T-helper 17 cell (primary cell): ENCODE measurements at places on chromosomes 7 and 10.

DNA sequence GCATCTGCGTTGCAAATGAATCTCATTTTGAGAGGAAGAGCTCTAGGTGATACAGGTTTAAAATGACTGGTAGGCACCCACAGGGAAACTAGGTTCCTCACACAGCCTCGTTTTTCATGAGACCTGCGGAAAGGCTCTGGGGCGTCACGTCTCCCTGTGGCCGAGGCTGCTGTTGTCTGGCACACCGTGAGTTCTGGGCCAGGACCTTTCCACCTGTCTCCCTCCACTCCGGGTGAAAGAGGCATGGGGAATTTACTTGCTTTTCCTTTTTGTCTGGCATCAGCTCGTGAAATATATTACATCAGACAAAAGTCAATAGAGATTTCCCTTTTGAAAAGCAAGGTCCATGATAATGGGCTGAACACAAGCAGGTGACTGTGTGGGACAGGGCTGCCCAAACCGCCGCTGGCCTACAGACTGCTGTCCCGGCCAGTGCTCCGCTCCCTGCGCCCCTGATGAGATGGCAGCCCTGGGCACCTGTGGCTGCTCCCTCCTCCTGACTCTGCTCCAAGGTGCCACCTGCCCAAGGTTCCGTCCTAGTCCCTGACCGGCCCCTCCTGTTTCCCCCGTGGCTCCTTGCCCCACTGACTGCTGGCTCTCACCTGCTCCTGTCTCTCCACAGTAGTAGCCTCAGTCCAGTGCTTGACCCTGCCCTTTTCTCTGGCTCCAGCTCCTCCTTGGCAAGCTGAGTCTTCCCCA lies 109.6 kb downstream of the NKX6-2 start:
- DNase-seq = no peak

GRCh38 chr10:132687181-132687892 lies 98.6 kb downstream of the NKX6-2 start:
- DNase-seq = no peak

DNA sequence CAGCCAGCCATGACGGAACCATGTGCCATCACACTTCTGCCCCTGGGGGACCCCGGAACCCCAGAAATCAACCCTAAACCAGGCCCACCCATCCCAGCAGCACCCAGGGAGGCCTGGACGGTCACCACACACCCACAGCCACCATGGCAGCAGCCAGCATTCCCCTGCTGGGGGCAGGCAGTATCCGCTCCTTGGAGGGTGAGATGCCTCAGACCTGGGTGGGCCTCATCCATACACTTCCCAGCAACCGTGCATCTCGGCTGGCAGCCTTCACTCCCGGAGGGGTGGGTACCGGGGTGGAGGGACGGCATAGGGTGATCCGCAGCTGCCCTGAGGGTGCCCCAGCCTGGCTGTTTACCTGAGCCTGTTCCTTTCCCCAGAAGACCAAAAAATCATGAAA lies 69.1 kb upstream of the FAM20C start:
- no peak for DNase-seq

- no peak for DNase-seq
Observed at GRCh38 chr10:101758858-101759257, 17.1 kb downstream of the FGF8 start.

- no peak for DNase-seq
Observed at GRCh38 chr10:96122824-96123223, 7.3 kb upstream of the ZNF518A start.

- no peak for DNase-seq
Observed at GRCh38 chr10:62811159-62811875, 4.8 kb downstream of the EGR2 start.

GRCh38 chr10:130611239-130611638 lies 475.0 kb downstream of the GLRX3 start:
- no peak for DNase-seq

GRCh38 chr7:56097700-56098099 lies 4.9 kb upstream of the PHKG1 start:
- DNase-seq = no peak

- DNase-seq = no peak
Observed at GRCh38 chr7:103123529-103123928, 25.4 kb downstream of the NAPEPLD start.

DNA sequence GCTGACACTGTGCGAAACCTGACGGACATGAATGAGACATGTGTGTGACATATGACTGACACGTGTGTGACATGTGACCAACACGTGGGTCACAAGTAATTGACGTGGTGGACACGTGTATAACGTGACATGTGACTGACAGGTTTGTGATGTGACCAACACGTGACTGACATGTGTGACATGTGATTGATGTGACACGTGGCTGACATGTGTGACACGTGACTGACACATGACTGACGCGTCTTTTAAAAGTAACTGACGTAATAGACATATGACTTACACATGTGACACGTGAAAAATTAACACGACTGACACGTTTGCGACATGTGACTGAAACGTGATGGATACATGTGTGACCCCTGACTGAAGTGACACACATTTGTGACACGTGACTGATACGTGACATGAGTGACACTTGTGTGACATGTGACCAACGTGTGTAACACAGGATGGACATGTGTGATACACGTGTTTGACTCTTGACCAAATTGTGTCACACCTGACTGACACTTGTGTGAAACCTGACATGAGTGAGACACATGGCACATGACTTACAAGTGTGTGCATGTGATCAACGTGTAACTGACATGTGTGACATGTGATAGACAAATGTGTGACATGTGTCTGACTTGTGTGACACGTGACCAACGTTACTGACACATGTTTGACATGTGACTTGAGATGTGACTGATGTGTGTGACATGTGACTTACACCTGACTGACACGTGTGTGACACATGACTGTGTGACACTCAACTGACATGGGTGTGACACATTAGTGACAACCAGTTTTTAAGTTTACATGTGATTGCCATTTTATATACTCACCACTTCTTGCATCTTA lies 56.9 kb downstream of the ZNF92 start:
- DNase-seq = no peak

GRCh38 chr10:73039635-73040034 lies 57.0 kb downstream of the P4HA1 start:
- no peak for DNase-seq

DNA sequence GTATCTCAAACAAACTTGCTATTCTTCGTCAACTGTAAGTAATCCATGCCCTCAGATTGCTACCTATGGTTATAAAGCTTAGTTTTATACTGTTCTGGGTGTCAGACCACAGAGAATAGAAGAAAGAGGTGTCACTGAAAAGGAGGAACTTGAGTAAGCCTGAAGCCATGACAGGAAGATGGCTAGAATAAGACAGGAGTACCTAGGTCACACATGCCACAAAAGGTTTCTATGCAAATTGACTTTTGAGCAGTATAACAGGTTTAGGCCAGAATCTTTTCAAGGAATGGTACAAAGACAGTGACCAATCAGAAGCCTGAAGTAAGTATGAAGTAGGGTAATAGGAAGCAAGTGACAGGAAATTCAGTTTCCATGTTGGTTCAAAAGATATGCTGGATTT lies 23.5 kb downstream of the FBXW4 start:
- DNase-seq = no peak

GRCh38 chr7:121500360-121501058 lies 104.4 kb upstream of the FAM3C start:
- no peak for DNase-seq

DNA sequence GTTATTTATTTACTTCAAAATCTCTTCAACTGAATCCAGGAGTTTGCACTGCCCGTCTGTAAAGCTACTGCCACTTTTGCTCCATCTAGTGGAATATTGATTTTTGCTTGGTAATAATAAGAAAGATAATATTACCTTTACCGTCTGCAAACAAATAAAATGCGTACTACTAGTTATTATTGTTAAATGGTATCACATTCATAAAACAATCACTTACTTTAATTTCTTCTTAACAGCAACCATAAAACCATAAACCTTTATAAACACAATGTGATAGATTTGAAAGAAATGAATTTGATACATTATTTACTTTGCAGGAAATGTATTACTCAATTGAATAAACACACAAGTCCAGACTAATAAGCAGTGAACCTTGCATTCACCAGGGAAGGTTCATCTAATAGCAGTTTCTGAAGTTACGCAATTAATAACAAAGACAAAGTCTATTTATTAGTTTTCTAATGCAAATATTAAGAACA lies 6.4 kb downstream of the AGMO start:
- DNase-seq = no peak

DNA sequence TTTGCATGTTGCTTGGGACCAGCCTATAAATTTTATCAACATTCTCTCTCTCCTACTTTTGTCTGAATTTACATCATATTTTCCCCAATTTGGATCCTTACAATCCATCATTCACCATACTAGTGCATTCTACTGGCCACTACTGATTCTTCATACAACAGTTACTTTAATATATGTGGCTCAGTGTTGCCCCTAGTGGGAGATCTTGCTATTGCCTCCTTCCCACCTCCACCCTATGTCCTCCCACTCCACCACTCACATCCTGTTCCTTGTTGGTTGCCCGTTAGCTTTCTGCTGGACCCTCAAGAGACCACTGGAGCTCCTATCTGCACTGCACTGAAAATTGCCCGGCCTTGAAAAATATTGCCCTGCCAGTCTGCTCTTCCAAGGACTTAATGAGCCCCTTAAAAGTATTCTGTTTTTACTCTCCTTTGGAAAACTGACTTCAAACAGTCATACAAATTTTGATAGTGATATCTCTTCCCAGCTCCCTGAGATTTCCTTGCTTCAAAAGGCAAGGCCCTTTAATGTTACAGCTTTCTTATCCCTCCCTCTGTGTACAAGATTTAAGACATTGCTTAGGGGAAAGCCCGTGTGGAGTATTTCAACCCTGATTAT lies 243.2 kb upstream of the TMEM229A start:
- DNase-seq = no peak

GRCh38 chr7:107103369-107103768 lies 58.9 kb downstream of the PRKAR2B start:
- DNase-seq = no peak

- DNase-seq = no peak
Observed at GRCh38 chr10:132298038-132298881, 9.5 kb downstream of the STK32C start.

- DNase-seq = no peak
Observed at GRCh38 chr7:12222889-12223579, 11.9 kb downstream of the TMEM106B start.

DNA sequence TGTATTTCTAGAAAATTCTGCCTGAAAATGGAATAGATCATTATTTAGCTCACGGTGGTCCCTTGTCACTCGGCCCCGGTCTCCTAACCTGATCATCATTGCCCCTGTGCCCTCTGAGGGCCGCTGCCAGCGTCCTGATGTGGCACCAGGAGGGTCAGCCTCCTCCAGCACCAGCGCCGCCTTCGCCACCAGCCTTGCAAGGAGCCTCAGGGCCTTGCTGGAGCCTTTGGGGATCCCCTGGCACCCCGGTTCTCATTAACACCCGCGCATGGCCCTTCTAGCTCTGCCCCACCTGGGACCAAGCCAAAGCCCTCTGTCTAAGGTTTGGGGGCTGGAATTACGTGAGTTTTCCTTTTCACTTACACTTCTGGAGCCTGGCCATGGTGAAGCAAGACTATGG lies 282.5 kb upstream of the ADARB2 start:
- no peak for DNase-seq

- no peak for DNase-seq
Observed at GRCh38 chr10:55091691-55092328, 290.8 kb upstream of the PCDH15 start.

DNA sequence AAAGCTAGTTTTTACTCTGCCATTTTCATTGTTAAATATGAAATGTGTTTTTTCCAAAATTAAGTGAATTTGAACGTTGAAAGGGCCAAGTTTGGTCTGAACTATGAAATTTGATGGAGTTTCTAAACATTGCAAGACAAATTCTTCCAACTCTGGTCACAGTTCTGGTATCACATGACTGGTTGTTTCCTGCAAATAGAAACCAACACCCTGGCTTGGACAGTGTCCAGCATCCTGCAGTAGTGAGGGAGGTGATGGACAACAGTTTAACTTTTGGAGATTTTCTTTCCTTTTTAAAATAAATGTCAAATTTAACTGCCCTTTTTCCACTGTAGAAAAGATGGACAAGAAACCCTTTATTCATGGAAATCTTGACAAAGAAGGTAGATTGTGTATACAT lies 54.8 kb upstream of the AGBL3 start:
- DNase-seq = no peak

DNA sequence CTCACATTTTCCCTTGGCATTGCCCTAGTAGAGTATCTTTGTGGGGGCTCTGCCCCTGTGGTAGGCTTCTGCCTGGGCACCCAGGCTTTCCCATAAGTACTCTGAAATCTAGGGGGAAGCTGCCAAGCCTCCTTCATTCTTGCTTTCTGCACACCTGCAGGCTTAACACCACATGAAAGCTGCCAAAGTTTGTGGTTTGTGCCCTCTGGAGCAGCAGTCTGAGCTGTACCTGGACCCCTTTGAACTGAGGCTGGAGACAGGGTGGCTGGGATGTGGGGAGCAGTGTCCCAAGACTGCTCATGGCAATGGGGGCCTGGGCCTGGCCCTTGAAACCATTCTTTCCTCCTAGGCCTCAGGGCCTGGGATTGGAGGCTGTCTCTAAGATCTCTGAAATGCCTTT lies 35.0 kb upstream of the TMEM273 start:
- no peak for DNase-seq

- no peak for DNase-seq
Observed at GRCh38 chr7:22049766-22050500, 104.2 kb upstream of the CDCA7L start.

GRCh38 chr10:15320522-15321203 lies 50.4 kb downstream of the FAM171A1 start:
- no peak for DNase-seq

DNA sequence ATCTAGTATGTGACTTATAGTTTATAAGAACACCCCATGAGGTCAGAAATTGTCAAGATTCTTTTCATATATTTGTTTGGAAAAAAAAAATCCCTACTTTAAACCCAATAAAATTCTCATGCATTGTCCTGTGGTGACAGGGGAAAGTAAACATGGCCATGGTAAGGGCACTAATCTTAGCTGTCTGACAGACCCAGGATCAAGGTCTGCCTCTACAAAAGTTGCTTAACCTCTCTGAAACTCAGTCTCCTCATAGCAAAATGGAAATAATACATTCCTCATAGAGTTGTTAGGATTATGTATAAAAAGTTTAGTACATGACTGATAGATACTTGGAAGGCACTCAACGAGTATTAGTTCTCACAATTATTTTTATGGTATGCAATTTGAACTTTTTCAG lies 22.3 kb upstream of the AKAP9 start:
- DNase-seq = no peak

- DNase-seq = no peak
Observed at GRCh38 chr10:80599424-80599847, 61.7 kb downstream of the SH2D4B start.

GRCh38 chr7:157436763-157437480 lies 100.1 kb downstream of the DNAJB6 start:
- DNase-seq = no peak

DNA sequence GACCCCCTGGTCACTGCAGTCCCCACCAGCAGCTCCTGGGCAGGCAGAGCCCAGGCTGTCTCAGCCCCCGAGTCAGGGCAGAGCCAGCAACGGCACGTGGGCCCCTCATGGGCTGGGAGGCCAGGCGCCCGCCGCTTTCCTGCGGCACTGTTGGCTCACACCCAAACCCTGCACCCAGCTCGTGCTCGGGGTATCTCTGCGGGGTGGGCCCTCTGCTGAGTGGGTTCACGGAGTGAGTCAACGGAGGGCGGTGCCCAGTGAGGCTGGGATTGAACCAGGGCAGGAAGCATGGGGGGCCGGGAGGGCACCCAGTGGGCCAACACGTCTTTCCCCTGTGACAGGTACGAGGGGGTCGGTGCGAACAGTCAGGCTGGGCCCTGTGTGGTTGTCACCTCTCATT lies 28.9 kb downstream of the ADAP1 start:
- DNase-seq = no peak

GRCh38 chr10:69004821-69005220 lies 16.2 kb downstream of the KIFBP start:
- no peak for DNase-seq

GRCh38 chr10:95500097-95500496 lies 61.1 kb downstream of the SORBS1 start:
- DNase-seq = no peak
